Peyer's patch (tissue), 4 donors: ENCODE measurements at places on chromosomes 2 and 18. TPM values are rescaled to one million over a fixed set of nuclear protein-coding genes. Genes with fewer than 3 reads are reported as not detected.

PRKAG3 gene
- not detected for total RNA-seq

ERLEC1 gene
- 58.7 TPM for total RNA-seq

GRCh38 chr2:232487385-232488096, at the start of gene ECEL1:
Gene ECEL1, minus strand, starts transcription at chr2:232487834. Its CDS starts 1,181 bp downstream, at chr2:232486653.
- DNase-seq = no peak

GRCh38 chr2:238478216-238478615, 51.5 kb downstream of the ASB1 start:
- no peak for DNase-seq
